H9 (cell line): ENCODE measurements at places on chromosomes 7 and 10. TPM values are rescaled to one million over a fixed set of nuclear protein-coding genes. Genes with fewer than 3 reads are reported as not detected.

DNA sequence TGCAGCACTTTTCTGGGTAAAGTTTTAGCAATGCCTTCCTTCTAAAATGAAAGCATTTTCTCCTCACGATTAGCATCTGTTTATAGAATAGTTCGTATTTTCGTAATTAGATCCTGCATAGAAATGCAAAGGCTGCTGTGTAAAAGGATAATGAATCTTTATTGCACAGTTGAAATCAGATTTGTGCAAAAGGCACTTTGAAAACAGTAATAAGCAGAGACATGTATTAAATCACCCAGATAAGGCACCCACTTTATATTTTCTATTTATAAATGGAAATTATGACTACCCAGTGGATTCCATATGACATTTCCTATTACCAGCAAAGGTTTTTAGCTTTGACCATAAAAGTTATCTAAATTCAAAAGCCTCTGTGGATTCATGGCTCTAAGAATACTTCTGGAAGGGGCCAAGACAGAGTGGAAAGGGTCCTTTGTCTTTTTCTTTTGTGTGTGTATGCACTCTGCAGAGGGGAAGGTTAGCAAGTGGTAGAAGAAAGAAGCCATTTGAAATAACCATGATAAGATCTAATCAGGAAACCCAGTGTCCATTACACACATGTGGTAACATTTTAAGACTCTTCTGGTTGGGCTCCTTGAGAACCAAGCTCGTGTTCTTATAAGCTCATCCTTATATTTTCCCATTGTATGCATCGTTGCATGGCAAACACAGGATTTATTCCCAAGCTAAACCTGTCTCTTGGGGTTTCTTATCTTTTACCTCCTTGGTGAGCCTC lies 612.1 kb downstream of the AUTS2 start:
- no peak overlapping the region for H3K27ac ChIP-seq
- no peaks in the 10 kb centered on the region for H3K27me3 ChIP-seq
- no peaks in the 10 kb centered on the region for H3K4me1 ChIP-seq
- H3K36me3 ChIP-seq, result no peaks in the 10 kb centered on the region
- DNase-seq, result no peak
- H3K4me3 ChIP-seq, result no peak overlapping the region

DNA sequence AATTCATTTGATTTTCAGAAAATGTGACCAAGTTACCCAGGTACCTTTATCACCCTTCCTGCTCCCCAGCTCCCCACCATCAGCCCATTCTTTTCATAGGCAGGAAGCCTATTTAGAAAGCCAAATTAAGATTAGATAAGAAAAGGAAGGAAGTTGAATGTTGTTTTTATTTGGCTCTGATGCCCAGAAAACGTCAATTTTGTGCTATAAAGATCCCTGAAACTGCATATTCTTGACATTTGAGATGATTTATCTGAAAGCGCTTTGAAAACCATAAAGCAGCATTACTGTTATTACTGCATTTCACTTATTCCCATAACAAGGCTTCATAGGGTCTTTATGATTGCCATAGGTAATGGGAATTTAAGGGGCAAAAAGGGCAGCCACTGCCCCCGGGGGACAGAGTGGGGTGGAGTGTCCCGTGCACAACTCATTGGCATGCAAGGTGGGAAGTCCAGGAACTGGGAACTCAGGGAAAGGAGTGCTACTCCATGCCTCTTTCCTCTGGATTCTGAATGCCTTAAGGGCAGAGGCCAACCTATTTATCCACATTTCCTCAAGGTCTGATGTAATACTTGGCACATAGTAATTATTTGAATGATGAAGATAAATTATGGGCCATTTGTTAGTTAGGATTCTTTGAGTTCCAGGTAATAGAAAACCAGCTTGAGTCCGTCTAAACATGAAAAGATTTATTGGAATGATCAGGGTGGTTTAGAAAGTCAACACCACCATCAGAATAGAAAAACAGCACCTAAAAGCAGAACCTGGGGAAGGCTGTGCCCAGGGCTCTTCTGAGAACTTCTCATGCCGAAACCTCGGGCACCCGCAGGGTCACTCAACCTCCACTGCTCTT lies 100.6 kb upstream of the ELMO1 start:
- no peaks in the 10 kb centered on the region for H3K27me3 ChIP-seq
- DNase-seq, result no peak
- H3K27ac ChIP-seq, result no peak overlapping the region
- peaks cover 5% of the 10 kb centered on the region; the same call in 1 of the 2 replicates for H3K4me1 ChIP-seq
- H3K36me3 ChIP-seq, result no peaks in the 10 kb centered on the region
- H3K4me3 ChIP-seq, result no peak overlapping the region

The WDR37 gene
- 13.1 and 14.0 TPM in 2 replicates for total RNA-seq

The SLC13A4 gene
- 2.0 and 3.5 TPM in 2 replicates for total RNA-seq

DNA sequence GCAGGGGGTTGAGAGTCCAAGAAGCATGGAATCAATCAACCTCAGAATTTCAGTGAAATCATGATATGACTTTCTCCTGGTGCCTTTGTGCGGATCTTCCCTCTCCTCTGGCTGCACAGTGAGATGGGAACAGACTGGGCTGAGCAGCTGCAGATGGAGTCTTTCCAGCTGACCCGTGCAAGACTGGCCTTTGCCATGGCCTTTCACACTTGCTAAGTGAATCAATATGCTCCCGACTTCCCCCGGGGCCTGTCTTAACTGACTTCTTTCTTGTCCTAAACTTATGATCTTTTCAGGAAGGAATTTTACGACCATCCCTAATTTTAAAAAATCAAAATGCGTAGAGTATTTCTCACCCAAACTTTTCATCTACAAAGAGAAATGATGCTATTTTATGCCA lies 469.9 kb downstream of the GALNT17 start:
- H3K4me3 ChIP-seq, result no peak overlapping the region
- 0 out of 2 replicates have a peak, but pooled peaks cover 2% of the 10 kb centered on the region for H3K27me3 ChIP-seq
- no peak overlapping the region for H3K27ac ChIP-seq
- no peaks in the 10 kb centered on the region for H3K4me1 ChIP-seq

GRCh38 chr7:138166681-138167080 lies 90.4 kb downstream of the AKR1D1 start:
- peak overlapping the region; percentile 22; the same call in 1 of the 2 replicates for H3K4me3 ChIP-seq
- peaks cover 16% of the 10 kb centered on the region; the same call in 1 of the 2 replicates for H3K4me1 ChIP-seq
- peaks cover 32% of the 10 kb centered on the region for H3K36me3 ChIP-seq

The LIPJ gene
- not detected in 2 replicates for total RNA-seq

The PTER gene
- total RNA-seq, result 8.8 and 10.1 TPM in 2 replicates

The TES gene
- total RNA-seq, result 28.2 and 30.9 TPM in 2 replicates

DNA sequence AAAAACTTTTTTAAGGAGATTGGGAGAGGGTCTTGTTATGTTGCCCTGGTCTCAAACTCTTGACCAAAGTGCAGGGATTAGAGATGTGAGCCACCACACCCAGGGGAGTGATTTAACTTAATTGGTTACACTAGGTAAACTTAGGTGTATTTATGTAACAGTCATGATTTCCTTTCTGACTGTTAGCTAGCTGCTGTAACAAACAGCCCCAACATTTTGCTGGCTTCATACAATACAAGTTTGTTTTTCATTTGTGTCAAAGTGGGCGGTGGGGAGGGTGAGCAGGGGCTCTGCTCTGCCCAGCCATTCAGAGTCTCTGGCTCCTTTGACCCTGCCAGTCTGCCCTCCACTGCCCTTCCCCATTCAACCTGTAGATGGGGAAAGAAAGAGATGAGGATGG lies 9.3 kb downstream of the DOCK1 start:
- no peak for DNase-seq
- H3K4me1 ChIP-seq, result peaks cover 9% of the 10 kb centered on the region; the same call in 1 of the 2 replicates
- peaks cover 16% of the 10 kb centered on the region for H3K36me3 ChIP-seq
- no peak overlapping the region for H3K27ac ChIP-seq
- no peaks in the 10 kb centered on the region for H3K27me3 ChIP-seq

DNA sequence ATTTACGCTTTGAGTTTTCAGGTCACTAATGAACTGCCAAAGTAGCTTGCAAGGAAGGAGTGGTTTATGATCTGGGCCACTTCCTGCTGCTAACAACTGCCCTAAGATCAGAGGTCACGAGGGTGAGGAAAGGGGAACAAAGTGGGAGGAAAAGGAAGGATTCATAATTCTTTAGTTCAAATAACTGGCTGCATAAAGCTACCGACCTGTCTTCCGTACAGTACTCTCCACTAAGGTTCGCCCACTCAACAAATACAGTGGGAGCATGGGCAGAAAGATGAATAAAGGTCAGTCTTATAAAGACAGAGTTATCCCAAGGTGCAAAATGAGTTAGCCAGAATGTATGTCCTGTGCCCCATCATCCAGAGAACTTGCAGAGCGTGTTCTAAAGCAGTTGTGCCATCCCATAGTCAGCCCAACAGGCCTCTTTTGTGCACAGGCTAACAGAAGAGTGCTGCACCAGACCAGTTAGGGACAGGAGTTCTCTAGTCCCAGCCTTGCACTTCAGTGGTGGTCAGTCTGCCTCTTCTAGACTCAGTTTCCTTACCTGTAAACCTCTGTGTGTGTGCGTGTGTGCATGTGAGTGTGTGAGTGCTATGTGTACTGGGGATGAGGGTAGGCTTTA lies 65.9 kb downstream of the CREB3L2 start:
- H3K27ac ChIP-seq, result no peak overlapping the region
- H3K4me1 ChIP-seq, result peaks cover 13% of the 10 kb centered on the region; the same call in 1 of the 2 replicates
- H3K4me3 ChIP-seq, result no peak overlapping the region

DNA sequence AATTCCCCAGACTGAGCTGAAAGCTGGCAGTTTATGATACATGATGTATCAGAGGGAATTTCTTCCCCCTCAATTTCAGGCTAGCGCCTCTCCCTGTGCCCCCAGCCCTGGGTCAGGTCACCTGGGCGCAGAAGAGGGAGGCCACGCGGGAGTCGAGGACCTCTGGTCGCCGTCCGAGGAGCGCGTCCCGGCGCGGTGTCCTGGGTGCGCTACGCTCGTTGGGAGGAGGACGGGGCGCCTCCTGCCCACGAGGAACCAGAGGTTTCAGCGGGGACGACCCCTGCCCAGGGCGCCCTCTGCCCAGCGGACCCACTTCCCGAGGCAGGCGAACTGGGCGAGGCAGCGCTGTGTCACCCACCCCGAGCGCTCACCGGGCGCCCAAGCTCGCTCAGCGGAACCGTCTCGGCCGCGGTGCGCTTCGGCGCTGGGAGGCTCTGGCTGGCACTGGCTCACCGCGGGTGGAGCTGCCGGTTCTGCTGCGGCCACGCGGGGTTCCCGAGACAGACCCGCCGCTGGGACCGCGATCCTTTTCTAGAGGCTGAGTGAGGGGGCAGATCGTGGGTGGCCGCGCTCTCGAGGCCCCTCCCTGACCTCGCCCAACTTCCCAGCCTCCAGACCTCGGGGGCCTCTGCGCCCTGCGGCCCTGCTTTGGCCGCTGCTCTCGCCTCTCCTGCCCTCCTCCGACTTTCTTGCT lies at the start of gene FAM237B:
Gene FAM237B, minus strand, starts transcription at position 504 of the 694 bp plus-strand sequence. CDS start 1,556 bp downstream, outside the sequence.
- no peaks in the 10 kb centered on the region for H3K36me3 ChIP-seq
- H3K4me3 ChIP-seq, result peak within 1 kb of the TSS; percentile 79
- H3K27ac ChIP-seq, result no peak within 1 kb of the TSS
- no peaks in the 10 kb centered on the region for H3K4me1 ChIP-seq
- H3K27me3 ChIP-seq, result peaks cover 30% of the 10 kb centered on the region
- DNase-seq, result peak; percentile 49

The ALKBH4 gene
- 23.9 and 24.2 TPM in 2 replicates for total RNA-seq

- no peaks in the 10 kb centered on the region; the same call in 1 of the 2 replicates for H3K4me1 ChIP-seq
- DNase-seq, result no peak
- no peaks in the 10 kb centered on the region for H3K27me3 ChIP-seq
- H3K36me3 ChIP-seq, result no peaks in the 10 kb centered on the region
Measured at GRCh38 chr10:7300384-7300971, 110.4 kb downstream of the SFMBT2 start.

DNA sequence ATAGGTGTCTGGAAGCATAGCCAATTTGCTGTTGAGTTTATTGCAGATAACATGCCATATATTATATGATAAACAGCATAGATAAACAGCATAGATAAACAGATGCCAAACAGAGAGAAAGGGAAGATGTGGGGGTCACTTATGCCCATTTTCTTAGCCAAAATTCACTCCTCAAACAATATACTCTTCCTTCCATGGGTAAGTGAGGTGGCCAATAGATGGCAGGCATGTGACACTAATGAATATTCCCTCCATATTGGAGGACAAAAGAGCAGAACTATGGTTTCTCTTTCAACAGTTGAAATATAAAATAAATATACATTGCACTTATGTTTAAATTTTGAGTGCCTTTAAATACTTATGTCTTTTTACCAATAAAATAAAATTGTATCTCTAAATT lies 1212.8 kb downstream of the REEP3 start:
- H3K27me3 ChIP-seq, result no peaks in the 10 kb centered on the region
- no peak for DNase-seq
- H3K4me3 ChIP-seq, result no peak overlapping the region
- H3K36me3 ChIP-seq, result peaks cover 11% of the 10 kb centered on the region
- H3K27ac ChIP-seq, result no peak overlapping the region

DNA sequence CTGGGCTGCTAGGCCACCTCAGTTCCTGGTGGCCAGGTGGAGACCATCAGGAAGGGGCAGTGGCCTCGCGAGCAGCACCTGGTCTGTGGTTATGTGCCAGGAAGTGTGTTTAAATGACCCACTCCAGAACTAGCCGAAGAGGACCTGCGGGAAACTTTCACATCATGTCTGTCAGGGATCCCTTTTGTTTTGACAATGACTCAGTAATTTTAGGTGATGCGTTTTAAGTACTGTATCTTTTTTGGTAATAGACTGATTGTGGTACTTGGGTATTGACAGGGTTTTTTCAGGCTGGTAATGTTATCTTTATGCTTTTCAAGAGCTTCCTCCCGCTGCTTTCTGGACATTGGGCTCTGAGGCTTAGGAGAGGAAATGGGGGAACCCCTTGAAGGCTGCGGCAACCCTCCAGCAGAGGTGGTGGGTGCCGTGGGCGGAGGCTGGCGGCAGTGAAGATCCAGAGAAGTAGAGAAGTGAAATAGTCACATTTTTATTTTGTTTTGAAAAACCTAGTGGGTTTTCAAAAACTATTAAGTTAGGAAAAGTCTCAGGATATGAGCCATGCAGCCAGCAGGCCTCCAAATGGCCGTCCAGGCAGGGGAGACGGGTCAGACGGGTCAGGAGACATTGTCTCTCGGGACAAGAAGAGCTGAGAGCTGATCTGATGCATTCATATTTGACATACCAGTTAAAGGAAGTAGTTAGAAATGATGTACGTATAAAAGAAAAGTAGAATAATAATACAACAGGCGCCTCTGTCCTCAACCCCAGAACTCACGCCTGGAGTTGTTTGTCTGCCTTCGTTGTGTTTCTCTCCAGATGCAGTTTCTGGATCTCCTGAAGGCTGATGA lies 27.7 kb downstream of the PPP2R2D start:
- peaks cover 5% of the 10 kb centered on the region; the same call in 1 of the 2 replicates for H3K4me1 ChIP-seq
- H3K4me3 ChIP-seq, result no peak overlapping the region
- H3K27ac ChIP-seq, result no peak overlapping the region
- H3K27me3 ChIP-seq, result no peaks in the 10 kb centered on the region
- 0 out of 2 replicates have a peak, but pooled peaks cover 5% of the 10 kb centered on the region for H3K36me3 ChIP-seq

DNA sequence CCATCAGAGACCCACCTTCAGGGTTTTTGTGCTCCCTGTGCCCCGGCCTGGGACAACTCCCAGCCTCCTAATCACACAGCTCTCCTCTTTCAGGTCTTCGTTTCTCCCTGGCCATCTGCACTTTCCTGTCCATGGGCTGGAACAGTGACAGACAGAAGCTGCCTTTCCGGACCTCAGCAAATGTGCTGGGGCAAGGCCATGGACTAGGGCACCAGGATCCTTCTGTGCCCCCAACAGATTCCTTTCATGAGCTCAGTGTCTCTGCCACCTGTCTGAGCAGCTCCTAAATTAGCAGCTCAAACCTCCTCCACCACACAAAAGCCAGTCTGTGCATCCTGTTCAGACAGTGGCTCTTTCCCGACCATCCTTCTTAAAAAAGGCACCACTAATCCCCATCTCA lies 41.9 kb upstream of the FRMD4A start:
- no peaks in the 10 kb centered on the region for H3K4me1 ChIP-seq
- no peaks in the 10 kb centered on the region for H3K27me3 ChIP-seq
- no peaks in the 10 kb centered on the region for H3K36me3 ChIP-seq
- H3K4me3 ChIP-seq, result no peak overlapping the region
- H3K27ac ChIP-seq, result no peak overlapping the region
- no peak for DNase-seq
